ENCODE measurements at places on chromosomes 2 and 18.

- no peak for DNase-seq
Measured at GRCh38 chr2:221495731-221496130, 76.4 kb downstream of the EPHA4 start.

- DNase-seq: no peak
Measured at GRCh38 chr2:226655871-226656270, 143.7 kb downstream of the IRS1 start.

GRCh38 chr2:183630964-183631363 lies 506.7 kb downstream of the NUP35 start:
- no peak for DNase-seq

- no peak for DNase-seq
Measured at GRCh38 chr2:232211743-232212686, 166.5 kb upstream of the ALPP start.

GRCh38 chr2:239359196-239359912 lies 41.5 kb downstream of the HDAC4 start:
- DNase-seq: no peak

DNA sequence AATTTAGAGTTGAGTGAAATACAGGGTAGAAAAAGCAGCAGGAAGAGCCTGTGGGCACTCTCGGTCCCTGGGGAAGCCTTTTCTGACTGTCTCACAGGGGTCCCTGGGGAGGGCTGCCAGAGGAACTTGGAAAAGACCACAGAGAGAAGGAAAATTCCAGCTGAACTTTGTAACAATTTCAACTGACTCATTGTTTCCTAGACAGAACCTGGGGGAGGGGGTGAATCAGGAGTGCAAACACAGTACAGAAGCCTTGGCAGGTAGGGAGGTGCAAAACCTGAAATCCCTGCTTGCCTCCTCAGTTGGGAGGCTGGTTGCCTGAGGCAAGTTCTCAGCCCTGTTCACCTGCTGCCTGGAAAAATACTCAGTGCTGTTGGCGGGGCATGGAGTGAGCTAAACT lies 106.8 kb downstream of the GRB14 start:
- DNase-seq: no peak

DNA sequence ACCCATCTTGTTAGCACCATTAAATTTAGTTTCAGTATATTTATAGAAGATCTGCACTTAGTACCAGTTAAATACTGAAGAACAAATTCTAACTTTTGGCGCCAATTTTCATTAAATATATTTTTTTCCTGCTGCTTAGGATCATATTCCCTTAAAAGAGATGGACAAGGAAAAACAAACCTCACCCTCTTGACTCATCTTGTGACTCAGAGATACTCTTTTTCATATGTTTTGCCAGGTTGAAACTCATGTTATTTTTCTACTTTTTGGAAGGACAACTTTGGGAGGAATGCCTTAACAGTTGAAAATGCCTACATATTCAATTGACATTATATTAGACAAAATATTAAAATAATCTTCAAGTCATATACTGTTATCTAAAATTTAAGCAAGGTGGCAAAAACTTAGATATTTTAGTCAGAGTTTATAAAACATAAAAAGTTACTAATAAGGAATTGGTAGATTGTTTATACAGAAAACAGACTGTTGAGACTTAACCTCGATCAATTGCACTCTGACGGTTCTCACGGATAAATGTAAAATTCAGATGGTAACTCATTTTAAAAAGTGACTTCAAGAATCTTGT lies 36.2 kb downstream of the PNO1 start:
- DNase-seq: peak; percentile 63

GRCh38 chr2:231680992-231681852 lies 27.1 kb upstream of the PTMA start:
- DNase-seq: peak; percentile 76

GRCh38 chr18:29465526-29465925 lies 1288.6 kb upstream of the CDH2 start:
- DNase-seq: no peak

DNA sequence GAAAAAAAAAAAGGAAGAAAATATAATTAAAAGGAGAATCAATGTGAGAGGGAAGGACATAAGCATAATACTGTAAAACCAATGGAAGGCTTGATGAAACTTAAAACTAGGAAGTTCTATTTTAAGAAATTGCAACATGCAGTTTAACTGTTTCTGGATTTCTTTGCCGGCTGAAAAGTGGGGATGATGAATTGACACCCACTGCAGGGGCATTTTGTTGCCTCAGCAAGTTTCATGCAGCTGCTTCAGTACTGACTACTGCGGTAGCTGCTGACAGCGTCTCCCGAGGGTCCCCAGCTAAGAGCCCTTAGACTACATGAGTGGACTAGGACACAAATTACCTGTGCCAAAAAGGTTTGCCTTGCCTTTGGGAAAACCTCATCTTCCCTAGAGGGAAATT lies 69.2 kb downstream of the B3GNT2 start:
- DNase-seq: no peak

- peak; percentile 37 for DNase-seq
Measured at GRCh38 chr2:230068016-230068650, 591 bp downstream of the SLC16A14 start.

DNA sequence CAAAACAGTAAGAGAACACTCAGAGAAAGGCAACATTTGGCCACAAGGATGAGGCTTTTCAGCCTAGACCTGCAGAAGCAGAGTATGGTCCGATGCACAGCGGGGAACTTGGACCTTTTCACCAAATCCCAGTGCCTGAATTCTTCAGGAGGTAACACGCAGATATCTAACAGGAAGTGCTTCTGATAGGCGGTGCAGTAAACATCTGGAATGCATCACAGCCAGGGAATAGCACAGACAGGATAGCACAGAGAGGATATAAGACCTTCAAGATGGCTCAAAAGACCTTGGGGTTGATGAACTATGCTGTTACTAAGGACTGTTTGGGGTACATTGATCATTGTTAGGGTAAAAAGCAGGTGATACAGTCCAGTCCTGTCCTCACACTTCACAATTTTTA lies 1.7 kb downstream of the TMEM127 start:
- DNase-seq: no peak

DNA sequence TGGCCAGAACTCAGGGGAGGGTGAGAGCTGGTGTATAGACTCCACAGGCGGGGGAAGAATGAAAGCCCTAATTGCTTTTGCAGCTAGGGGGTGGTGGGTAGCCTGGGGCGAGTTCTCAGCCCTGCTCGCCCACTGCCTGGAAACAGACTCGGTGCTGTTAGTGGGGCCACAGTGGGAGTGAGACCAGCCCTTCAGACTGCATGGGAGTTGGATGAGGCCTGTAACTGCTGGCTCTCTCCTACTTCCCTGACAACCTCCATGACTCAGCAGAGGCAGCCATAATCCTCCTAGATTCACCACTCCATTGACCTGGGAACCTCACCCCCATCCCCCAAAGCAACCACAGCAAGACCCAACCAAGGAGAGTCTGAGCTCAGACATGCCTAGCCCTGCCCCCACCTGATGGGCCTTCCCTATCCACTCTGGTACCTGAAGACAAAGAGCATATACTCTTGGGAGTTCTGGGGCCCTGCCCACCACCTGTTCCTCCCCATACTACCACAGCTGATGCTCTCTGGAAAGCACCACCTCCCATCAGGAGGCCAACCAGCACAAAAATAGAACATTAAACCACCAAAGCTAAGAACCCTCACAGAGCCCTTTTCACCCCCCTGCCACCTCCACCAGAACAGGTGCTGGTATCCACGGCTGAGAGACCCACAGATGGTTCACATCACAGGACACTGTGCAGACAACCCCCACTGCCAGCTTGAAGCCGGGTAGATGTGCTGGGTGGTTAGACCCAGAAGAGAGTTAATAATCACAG lies 226.3 kb downstream of the EIPR1 start:
- no peak for DNase-seq

GRCh38 chr2:15506229-15506819 lies 54.8 kb downstream of the NBAS start:
- no peak for DNase-seq

- DNase-seq: no peak
Measured at GRCh38 chr2:20363578-20363977, 12.9 kb upstream of the PUM2 start.

Measured in lung microvascular endothelial cell (primary cell).